ENCODE measurements at places on chromosomes 16 and 17.

GRCh38 chr17:30476726-30477082 lies 504 bp upstream of the GOSR1 start:
- peak; percentile 81 for DNase-seq

DNA sequence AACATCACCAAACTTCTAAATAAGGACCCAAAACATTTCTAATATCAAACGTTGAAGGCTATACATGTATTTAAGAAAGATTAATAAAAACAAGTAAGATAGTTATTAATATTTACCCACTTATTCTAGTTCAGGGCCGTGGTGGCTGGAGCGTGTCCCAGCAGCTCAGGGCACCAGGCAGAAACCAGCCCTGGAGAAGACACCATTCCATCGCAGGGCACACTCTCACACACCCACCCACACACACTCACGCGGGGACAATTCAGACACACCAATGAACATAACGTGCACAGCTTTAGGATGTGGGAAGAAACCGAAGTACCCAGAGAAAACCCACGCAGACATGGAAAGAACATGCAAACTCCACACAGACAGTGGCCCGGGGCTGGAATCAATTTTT lies 13.5 kb downstream of the C17orf67 start:
- no peak for DNase-seq

DNA sequence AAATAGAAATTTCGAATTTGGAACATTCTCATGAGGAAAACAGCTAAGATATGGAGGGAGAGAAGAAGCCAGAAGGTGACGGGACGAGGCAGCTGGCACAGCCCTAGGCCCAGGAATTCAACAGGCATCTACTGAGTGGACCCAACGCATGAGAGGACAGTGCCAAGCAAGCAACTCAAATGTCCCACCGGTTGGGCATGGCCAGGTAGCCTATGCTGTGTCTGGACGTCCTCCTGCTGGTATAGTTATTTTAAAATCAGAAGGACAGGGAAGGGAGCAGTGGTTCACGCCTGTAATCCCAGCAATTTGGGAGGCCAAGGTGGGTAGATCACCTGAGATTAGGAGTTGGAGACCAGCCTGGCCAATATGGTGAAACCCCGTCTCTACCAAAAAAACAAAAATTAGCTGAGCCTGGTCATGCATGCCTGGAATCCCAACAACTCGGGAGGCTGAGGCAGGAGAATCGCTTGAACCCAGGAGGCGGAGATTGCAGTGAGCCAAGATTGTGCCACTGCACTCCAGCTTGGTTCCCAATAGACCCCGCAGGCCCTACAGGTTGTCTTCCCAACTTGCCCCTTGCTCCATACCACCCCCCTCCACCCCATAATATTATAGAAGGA lies 2.0 kb downstream of the GH1 start:
- DNase-seq, result no peak

GRCh38 chr16:10391339-10391738 lies 5.5 kb downstream of the ATF7IP2 start:
- DNase-seq, result no peak

GRCh38 chr17:337866-338265 lies 14.7 kb downstream of the RPH3AL start:
- no peak for DNase-seq

GRCh38 chr17:66437476-66438026 lies 135.1 kb downstream of the PRKCA start:
- no peak for DNase-seq

GRCh38 chr16:86814256-86814655 lies 235.9 kb downstream of the FOXL1 start:
- no peak for DNase-seq

GRCh38 chr16:760545-761343 lies at the start of gene MSLN:
Gene MSLN, plus strand, starts transcription at chr16:760734. Its CDS starts 1,947 bp downstream, at chr16:762681.
- no peak for DNase-seq

DNA sequence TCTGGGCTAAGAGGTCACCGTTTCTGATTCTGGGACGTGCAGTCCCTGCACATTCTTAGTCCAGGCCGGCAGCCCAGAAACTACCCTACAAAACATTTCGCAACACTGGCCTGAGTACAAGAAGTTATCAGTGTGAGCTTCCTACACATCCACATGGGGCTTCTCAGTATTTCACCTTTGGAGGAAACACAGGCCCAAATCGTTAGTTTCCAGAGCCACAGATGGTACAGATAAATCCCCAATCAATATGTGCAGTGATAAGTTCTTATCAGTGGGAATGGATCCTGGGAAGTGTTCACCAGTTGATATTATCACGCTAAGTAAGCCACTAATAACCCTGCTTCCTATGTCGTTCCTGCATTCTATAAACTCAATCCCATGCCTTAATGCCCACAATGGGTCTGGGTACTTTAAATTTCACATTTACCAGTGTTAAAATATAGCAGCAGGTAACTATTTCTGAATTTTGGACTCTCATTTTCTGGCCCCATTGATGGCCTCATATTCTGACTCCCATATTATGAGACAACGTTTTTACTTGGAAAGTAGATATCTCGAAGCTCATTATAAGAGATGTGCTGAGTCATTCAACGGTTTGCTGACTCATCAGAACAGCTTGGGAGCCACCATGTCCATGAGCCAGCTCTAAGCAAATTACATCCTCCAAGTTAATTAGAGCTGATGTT lies 370.2 kb upstream of the MAF start:
- no peak for DNase-seq

- no peak for DNase-seq
Observed at GRCh38 chr16:27952811-27953210, 110.7 kb downstream of the GSG1L start.

GRCh38 chr17:42573095-42573494 lies 4.4 kb downstream of the PSMC3IP start:
- no peak for DNase-seq

- no peak for DNase-seq
Observed at GRCh38 chr16:85537795-85538401, 75.2 kb upstream of the GSE1 start.

DNA sequence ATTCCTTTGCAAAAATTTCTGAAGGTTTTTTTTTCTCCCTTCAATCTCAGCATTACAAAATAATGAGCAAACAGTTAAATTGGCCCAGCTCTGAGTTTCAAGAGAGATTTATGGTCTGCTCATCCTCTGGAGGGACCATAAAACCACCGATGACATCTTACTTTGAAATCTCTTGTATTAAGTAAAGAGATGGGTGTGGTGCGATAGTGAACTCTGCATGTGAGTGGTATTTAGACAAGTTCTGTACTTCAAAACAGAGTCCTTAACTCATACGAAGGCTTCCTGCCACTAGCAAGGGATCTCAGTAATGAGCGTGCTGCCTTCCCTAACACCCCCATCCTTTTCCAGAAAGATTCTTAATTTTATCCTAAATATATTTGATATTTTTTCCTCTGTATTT lies 2.1 kb downstream of the FAM20A start:
- DNase-seq, result no peak

DNA sequence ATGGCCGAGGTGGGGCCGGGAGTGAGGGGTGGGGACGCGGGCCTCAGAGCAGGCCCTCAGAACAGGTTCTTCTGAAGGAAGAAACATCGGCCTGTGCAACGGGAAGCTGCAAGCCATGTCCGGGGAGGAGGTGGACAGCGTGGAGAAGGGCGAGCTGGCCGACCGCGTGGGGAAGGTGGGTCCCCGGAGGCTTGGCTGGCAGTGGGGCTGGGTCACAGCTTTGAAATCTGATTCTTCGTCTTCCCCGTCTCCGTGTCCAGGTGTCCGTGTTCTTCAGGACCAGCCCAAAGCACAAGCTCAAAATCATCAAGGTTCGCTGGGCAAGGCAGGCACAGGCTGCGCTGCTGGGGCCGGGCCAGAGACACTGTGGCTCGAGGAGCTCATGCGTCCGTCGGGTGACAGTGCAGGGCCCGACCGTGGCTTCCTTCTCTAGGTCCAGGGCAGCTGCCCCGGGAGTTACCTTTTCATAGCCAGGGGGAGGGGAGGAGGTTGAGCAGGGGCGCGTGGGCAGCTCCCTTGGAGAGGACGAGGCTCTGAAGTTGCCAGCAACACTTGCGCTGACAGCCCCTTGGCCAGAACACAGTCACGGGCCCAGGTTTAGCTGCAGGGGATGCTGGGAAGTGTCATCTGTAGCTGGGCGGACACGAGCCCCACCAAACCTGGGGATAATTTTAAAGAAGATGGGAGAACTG lies 51.3 kb downstream of the MEAK7 start:
- DNase-seq, result no peak

- DNase-seq, result no peak
Observed at GRCh38 chr16:9778849-9779248, 403.4 kb downstream of the GRIN2A start.

GRCh38 chr16:23279721-23280153 lies 22.4 kb upstream of the SCNN1B start:
- no peak for DNase-seq

DNA sequence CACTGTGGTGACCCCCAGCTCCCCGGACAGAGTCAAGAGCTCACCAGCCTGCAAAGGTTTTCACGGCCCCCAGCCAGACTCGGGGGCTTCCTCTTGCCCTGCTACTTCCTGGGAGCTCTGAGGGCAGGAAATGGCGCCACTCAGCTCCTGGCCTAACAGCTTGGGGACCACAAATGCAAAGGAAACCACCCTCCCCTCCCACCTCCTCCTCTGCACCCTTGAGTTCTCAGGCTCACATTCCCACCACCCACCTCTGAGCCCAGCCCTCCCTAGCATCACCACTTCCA lies 375 bp upstream of the SPN start:
- DNase-seq, result peak; percentile 64

DNA sequence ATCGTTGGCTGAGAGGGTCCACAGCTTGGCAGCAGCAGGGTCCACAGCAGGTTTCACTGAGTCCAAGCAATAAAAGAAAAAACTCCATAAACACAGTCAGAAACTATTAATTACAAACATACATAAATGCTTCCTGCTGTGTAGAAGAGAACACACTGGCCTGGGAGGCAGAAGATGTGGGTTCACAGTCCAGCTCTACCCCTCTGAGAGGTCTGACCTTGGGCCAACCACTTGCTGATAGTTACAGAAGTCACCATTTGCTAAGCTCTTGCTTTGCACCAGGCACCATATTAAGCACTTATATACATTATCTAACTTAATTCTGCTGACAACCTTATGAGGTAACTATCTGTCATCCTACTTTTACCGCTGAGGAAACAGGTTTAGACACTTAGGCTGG lies 14.7 kb downstream of the CIAPIN1 start:
- DNase-seq, result no peak

DNA sequence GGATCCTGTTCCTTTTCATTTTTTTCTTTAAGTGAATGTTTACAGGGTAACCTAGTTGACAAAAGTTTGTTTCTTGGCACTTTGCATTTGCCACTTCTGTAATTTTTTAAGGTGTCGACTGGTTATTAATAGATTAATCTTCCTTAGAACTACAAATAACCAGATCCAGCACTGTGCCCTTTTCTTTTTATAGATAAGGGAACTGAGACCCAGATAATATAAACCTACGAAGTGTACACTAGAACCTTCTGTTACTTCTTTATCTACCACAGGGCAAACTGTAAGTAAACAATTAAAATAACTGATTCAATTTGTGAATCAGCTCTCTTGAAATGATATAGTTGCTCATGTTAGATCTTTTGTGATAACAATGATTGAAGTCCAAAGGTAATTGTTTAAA lies 55.4 kb downstream of the NLK start:
- DNase-seq, result no peak

- no peak for DNase-seq
Observed at GRCh38 chr17:47288531-47289116, 35.0 kb downstream of the ITGB3 start.

DNA sequence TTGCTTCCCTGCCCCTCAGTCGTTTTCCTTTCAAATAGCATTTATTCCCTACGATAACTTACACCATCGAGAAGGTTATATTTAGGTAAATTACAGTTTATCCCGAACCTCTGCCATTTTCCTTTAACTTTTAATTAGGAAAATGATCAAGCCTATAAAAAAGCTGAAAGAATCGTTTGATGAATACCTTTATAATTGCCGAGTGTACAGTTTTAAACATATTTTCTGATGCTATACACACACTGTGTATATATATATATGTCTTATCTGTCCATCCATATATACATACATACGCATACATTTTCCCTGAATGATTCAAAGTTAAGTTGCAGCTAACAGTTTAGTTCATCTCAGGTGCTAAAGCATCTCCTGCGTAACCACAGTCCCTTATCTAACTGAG lies 56.6 kb upstream of the CRISPLD2 start:
- DNase-seq, result no peak

DNA sequence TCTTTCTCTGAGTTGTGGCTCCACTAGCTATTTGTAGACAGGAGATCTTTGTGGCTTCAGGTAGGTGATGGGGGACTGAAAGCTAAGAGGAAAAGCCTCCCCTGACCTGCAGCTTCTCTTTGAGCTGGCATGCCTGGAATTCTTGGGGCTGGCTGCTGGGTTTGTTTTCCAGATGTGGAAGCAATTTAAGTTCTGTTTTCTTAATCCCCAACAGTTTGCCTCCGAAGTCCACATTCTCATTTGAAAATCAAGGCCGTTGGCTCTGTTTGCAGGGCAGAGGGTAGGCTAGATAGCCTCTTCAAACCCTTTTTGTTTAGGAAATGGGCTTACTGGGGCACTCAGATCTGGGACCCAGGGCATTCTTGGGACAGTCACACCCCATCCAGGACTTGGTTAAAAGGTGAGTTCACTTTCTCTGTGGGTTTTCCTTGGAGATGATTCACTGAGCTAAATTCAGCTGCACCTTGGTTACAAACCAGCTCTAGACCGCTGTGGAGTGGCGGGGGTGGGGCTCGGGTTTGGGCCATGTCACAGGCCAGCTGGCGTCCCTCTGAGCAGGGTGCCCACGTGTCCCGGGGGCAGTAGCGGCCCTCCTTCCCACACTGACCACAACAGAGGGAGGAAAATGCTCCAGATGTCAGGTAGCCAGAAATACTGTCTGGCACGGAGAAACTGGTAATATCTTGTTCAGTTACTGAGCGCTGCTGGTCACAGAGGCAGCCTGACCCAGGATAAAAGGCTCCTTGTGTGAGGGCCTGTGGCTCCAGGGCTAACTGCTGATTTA lies 108.5 kb downstream of the RAB11FIP4 start:
- no peak for DNase-seq

- DNase-seq, result no peak
Observed at GRCh38 chr17:62925267-62925836, 40.7 kb upstream of the TANC2 start.

- no peak for DNase-seq
Observed at GRCh38 chr17:80422276-80422675, 7.3 kb downstream of the ENDOV start.

GRCh38 chr16:26673011-26673410 lies 393.7 kb upstream of the C16orf82 start:
- DNase-seq, result no peak

- DNase-seq, result no peak
Observed at GRCh38 chr16:3140603-3141427, 6.0 kb downstream of the ZNF213 start.

DNA sequence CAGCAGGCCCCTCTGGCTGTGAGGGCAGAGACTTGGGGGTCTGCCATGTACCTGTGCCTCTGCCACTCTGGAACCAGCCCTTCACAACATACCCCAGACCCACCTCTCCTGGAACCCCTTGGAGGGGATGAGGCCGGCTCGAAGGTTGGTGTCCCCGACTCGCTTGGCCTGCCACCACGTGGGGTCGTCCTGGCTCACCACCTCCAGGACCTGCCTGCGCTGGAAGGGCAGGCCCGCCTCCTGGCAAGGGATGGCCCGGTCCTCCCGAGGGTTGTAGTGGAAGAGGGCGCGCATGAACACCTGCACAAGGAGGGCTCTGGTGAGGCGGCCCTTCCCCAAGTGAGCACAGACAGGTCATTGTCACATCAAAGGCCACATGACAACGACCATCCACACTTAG lies 12.2 kb downstream of the MPP3 start:
- no peak for DNase-seq

GRCh38 chr17:18332909-18333489 lies 17.9 kb downstream of the SMCR8 start:
- DNase-seq, result no peak

Measured in KG1 (cell line).